ENCODE measurements at places on chromosomes 1 and 21. TPM values are rescaled to one million over a fixed set of nuclear protein-coding genes. Genes with fewer than 3 reads are reported as not detected.
A peak's percentile ranks its signal among the peaks of the same experiment; 100 is the strongest.

Gene C1orf94
- total RNA-seq: 4.0 TPM

- DNase-seq: no peak
Observed at GRCh38 chr1:206578068-206578977, 33.9 kb downstream of the EIF2D start.

DNA sequence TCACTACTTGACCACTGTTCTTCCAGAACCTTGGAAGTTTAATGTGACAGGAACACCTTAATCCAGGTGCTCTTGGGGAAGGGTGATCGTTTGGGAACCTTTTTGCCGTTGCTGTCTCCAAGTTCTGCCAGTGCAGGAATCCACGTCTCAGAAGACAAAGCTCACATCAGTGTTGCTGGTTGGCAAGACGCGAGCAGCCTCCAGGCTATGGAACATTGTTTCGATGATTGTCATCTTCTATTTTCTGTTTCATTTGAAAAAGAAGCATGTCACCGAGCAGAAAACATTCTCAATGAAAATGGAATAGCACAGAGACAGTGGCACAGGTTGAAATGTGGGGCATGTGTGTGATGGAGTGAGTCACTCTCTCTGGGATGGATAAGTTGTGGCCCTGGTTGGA is 11.7 kb downstream of the STUM start:
- DNase-seq: no peak

DNA sequence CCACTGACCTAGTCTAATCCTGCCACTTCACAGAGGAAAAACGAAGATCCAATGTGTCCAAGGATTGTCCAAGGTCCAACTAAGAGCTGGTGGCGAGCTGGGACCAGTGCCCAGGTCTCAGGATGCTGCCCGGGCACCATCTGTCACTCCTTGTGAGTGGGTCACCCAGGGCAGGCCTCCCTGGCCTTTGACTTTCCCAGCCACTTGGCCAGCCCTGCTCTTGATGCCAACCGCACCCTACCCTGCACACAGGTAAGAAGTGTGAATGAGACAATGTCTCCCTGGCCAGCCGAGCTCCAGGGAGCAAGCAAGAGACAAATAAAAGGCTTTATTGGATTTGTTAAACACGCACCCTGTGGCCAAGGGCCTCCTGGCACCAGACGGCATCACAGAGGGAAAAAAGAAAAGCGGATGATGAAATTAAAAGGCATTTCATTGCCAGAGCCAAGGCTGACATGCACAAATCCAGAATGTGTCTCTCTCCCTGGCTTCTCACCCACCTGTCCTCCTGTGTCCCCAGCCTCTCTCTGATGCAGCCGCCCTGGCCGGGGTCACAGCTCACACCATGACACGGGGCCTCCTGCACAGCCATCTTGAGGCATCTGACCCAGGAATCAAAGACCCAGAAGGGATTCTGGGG is 72.8 kb downstream of the CAMK2N1 start:
- no peak for DNase-seq

GRCh38 chr1:91617285-91617765 is 116.7 kb downstream of the CDC7 start:
- no peak for DNase-seq

Gene OPTC
- total RNA-seq: not detected

- DNase-seq: peak; percentile 53
Observed at GRCh38 chr1:84972377-84972987, 24.4 kb downstream of the MCOLN2 start.

Gene FAM72B
- 9.2 TPM for total RNA-seq

GRCh38 chr1:61175976-61176375 is 93.6 kb downstream of the NFIA start:
- no peak for DNase-seq

Gene SYT6
- total RNA-seq: not detected

DNA sequence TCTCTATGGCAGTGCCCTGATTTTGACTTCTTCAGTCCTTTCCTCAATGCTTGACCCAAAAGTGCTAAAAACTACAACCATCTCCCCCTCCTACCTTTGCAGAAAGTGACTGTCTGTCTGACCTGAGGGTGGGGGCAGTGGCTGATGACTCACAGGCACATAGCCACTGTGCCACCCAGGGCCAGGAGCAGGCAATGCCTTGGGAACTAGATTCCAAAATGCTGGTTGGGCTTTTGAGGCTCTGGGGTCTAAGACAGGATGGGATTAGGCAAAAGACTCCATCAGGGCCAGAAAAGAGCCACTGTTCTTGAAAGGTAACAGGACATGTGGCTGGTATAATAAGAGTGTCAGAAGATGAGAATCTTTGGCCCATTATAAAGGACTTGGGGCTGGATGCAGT is 129.5 kb upstream of the KIAA0040 start:
- DNase-seq: no peak

Gene KRTAP21-2
- not detected for total RNA-seq

- no peak for DNase-seq
Observed at GRCh38 chr1:107359472-107360241, 218.8 kb downstream of the NTNG1 start.

DNA sequence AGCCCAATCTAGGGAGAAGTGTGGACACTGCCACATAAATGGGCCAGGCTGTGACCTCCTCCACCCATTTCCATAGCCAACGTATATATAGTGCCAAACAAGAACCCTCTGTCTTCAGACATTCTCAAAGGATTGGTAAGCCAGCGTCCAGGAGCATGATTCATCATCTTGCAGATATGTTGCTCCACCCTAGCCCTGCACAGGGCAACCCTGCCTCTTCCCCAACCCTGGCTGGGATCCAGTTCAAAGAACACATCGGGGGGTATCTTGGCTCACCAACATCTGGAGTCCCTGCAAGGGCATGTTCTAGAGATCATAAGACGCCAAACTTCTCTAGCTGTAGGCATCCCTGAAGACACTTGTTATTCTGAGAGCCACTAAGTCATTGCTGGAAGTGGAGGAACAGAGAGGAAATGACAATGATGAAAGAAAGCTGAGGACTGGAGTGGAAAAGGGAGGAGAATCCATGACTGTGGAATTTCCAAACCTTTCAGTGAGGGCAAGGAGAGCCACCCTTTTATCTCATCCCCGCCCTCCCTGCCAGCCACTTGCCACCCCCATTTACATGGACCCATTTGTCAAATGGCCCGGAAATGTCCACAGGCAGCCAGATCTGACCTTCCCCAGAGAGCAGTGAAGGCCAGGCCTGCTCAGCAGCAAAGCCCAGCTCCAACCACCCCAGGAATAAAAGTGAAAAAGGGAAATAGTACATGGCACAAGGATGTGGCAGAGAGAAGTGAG is 144.1 kb upstream of the CTTNBP2NL start:
- peak; percentile 59 for DNase-seq

Gene RGS13
- total RNA-seq: 0.20 TPM

DNA sequence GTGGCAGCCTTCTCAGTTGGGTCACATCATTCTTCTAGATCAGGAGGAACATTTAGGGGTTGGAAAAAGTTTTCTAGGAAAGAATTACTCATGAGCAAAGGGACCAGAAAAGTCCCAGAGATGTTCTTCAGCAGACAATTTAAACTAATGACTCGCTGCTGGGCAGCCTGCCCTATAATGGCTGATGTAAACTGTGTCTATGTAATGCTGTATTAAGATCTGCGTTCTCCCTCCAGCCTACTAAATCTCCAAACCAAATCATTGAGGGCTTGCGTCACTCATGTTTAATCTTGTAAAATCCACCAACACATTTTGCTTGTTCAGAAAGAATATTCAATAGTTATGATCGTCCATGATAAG is 92.1 kb downstream of the LRRC8C start:
- peak; percentile 71 for DNase-seq

GRCh38 chr1:21626921-21627339 is 42.2 kb downstream of the RAP1GAP start:
- DNase-seq: peak; percentile 82

Gene GJA8
- total RNA-seq: not detected

- DNase-seq: no peak
Observed at GRCh38 chr1:98018074-98018473, 97.2 kb upstream of the DPYD start.

Gene ZNF593OS
- total RNA-seq: not detected

GRCh38 chr21:34545079-34545884 is 33.3 kb upstream of the KCNE1 start:
- DNase-seq: peak; percentile 92

- peak; percentile 84 for DNase-seq
Observed at GRCh38 chr1:233707153-233707879, 93.4 kb downstream of the KCNK1 start.

DNA sequence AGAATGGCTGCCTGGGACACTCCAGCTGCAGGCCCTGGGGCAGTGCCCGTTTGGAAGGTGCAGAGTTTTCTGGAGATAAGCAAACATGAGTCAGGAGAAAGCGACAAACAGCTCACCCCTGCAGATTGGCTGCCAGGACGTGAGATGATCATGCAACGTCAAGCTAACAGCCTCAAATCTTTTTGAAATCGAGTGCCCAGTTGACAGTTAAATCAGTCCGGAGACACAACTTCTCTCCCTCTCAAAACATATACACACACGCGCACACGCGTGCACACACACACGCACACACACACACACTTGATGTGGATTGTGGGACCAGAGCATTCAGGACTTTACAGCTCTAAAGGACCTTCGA is 49.4 kb downstream of the TENT5C start:
- DNase-seq: peak; percentile 92

GRCh38 chr1:41810446-41810845 is 108.3 kb downstream of the HIVEP3 start:
- DNase-seq: peak; percentile 51

- DNase-seq: peak; percentile 11
Observed at GRCh38 chr1:193568512-193568911, 382.1 kb upstream of the B3GALT2 start.

GRCh38 chr1:83060651-83061390 is 938.1 kb downstream of the TTLL7 start:
- no peak for DNase-seq

Gene OR10J1
- total RNA-seq: not detected

Gene FAM72C
- total RNA-seq: 5.2 TPM

GRCh38 chr21:18369115-18369514 is 34.5 kb downstream of the TMPRSS15 start:
- no peak for DNase-seq

- peak; percentile 77 for DNase-seq
Observed at GRCh38 chr21:14900058-14900457, 164.7 kb downstream of the NRIP1 start.

DNA sequence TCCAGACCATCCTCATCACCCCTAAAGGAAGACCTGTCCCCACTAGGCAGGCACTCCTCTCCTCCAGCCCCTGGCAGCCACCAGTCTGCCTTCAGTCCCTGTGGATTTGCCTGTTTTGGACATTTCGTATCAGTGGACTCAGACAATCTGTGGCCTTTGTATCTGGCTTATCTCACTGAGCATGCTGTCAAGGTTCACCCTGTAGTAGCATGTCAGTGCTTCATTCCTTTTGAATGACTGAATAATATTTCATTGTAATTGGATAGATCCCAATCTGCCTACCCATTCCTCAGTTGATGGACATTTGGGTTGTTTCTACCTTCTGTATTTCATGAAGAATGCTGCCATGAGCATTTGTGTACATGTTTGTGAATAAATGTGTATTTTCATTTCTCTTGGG is 32.9 kb upstream of the RNF187 start:
- no peak for DNase-seq

DNA sequence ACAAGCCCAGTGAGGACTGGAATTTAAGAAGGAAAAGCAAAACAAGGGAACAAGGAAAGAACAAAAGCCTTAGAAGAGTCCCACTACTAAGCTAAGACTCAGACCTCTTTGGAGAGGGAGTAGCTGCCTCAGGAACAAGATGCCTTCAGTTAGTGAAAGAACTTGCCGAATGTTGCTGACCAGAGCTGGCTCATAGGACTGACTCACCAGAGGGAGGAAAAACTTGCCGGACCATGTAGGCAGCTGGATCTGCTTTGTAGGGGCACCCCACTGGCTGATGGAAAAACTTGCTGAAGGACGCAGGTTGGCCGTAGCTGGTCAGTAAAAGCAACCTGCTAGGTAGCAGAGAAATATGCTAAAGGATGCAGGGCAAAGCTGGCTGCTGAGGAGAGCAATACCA is 15.3 kb upstream of the ZSWIM5 start:
- DNase-seq: peak; percentile 15

DNA sequence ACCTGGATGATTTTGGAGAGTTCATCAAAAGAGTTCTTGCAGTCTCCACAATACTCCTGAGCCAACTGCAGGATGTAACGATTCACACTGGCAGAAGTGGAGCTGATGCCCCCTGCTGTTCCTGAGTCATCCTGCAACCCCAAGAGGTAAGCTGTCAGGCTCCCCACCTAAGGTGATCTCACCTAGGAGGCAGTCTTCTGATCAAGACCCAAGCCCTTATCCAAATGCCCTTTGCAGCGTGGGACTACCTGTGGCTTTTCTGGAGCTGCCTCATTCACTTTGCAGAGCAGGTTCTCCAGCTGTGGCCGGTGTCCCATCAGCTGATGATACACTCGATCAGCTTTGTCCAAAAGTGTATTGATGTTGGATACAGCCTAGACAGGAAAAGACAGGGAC is 96.4 kb downstream of the UBR4 start:
- peak; percentile 51 for DNase-seq

- no peak for DNase-seq
Observed at GRCh38 chr1:225999912-226000337, 782 bp upstream of the SDE2 start.

- peak; percentile 65 for DNase-seq
Observed at GRCh38 chr1:30888391-30888790, 20.2 kb downstream of the SDC3 start.
